MCF 10A (cell line): ENCODE measurements at places on chromosomes 1 and 21. TPM values are rescaled to one million over a fixed set of nuclear protein-coding genes. Genes with fewer than 3 reads are reported as not detected.

The KRTAP7-1 gene
- not detected in 2 replicates for total RNA-seq

DNA sequence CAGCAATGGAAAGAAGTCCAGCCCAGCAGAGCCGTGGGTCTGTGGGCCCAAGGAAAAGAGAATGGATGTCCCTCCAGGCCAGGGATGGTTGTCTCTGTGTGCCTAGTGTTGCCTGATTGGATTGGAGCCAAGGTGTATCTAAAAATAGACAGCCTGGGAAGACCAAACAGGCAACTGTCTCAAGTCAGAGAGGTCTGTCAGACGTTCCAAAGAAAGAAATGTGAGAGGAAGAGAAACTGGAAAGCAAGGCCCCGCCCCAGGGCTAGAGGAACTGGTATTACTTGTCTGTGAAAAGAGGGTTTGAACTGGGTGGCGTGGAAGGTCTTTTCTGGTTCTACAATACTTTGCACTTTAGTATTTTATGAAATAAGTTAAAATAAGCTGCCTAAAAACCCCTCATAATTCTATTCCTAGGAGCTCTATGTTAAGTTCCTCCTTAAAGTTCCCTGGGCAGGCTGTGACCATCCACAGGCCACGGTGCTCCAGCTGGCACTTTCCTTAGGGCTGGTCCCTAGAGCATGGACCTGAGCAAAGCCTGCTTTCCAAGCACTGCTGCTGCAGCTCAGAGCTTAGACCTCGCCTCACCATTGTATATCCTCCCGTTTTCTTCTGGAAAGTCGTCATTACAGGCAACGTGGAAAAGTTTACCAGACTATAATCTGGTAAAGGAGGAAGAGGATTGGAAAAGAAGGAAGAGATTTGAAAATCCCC, 151.6 kb downstream of the DISC1 start:
- peak; percentile 60 for DNase-seq

GRCh38 chr1:231278100-231278790, 37.2 kb downstream of the GNPAT start:
- peak; percentile 51 for DNase-seq

DNA sequence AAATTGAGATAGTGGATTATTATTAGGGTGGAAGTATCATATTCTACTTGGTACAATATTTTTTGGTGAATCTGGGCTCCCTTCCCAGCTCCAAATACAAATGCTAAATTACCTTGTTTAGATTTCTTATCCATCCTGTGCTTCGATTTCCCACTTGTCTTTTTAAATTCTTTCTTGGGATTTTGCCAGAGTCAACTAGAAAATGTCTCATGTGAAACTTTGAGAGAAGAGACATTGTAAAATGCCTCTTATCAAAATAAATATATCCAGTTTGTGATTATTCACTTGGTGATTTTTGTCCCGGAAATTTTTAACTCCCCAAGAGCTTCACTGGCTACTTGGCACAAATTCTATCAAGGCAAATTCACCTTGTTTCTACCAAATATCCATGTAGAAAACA, 202.0 kb downstream of the FMN2 start:
- peak; percentile 33 for DNase-seq

GRCh38 chr1:86868477-86868876, 45.4 kb downstream of the SELENOF start:
- DNase-seq: peak; percentile 49

DNA sequence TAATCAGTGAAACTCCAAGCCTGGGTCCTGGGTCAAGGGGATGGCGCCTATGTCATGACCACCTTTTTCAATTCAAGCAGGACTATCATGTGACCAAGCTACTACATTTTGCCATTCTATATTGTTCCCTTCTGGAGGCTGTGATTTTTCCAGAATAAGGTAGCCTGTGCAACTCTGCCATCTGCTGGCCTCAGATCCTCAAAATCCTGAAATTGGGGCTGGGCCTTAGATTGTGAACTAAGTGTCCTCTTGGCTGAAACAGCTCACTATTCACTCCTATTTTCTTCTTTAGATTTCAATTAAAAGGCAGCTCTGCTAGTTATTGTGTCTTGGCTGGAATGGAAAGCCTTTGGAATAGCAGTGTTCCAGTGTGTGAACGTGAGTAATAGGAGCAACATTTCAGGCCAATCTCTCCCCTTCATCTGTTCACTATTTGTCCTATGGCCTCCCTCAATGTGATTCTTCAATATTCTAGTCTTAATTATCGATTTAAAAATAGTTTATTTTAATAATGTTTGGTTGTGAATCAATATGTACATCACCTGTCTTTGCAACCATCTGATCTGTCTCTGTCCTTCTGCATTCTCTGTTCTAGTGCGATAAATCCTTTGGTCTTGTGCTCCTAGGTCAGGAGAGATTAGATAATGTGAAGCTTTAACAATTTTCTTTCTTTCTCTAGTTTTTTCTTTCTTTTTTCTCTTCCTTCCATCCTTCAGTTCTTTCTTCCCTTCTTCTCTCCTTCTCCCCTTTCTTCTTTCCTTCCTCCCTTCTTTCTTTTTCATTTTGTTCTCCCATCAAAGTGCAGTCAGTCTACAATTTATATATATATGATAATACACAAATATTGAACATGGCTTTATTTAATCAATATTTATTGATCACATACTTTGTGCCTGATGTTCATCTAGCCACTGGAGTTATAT, 69.8 kb downstream of the CR1 start:
- DNase-seq: peak; percentile 65

GRCh38 chr1:155910621-155911121, 478 bp downstream of the RIT1 start:
- peak; percentile 35 for DNase-seq

GRCh38 chr1:220182111-220182510, 88.2 kb downstream of the IARS2 start:
- no peak for DNase-seq

The LCE1A gene
- total RNA-seq: not detected in 2 replicates

DNA sequence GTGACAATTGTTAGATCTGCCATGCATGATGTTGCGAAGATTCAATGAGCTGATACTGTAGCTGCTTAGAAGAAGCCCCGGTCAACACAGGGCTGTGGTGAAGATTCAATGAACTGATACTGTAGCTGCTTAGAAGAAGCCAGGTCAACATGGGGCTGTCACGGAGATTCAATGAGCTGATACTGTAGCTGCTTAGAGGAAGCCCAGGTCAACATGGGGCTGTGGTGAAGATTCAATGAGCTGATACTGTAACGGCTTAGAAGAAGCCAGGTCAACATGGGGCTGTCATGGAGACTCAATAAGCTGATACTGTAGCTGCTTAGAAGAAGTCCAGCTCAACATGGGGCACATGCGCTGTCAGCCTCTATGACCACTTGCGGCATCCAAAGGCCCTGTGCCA, 18.8 kb upstream of the BACE2 start:
- no peak for DNase-seq

DNA sequence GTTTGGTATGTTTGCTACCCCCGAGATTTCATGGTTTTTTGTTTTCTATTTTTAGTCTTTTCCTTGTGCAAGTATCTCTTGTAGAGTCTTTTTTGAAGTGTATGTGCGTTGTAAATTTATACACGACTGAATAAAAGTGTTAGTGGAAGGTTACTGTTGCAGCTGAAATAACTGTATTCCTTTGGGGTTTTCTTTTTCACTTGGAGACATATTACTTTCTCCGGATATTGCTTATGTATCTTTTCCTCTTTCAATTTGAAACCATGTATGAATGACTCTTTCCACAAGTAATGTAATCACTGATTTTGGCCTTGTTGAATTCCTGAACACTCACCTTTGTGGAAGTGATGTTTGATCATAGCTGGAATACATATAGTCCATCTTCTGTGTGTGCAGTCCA, 956 bp downstream of the URB2 start:
- no peak for DNase-seq

The DMRTA2 gene
- total RNA-seq: not detected in 2 replicates

GRCh38 chr1:2891923-2892448, 90.5 kb upstream of the TTC34 start:
- DNase-seq: no peak

DNA sequence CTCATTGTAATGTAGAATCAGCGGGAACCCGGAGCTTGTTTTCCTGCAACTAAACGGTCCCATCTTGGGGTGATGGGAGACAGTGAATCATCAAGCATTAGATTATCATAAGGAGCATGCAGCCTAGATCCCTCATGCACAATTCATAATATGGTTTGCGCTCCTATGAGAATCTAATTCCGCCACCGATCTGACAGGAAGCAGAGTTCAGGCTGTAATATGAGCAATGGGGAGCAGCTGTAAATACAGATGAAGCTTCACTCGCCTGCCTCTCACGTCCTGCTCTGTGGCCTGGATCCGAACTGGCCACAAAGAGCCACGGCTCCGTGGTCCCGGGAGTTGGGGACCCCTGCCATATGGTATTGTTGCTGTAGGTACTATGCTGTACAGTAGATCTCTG, 1.6 kb downstream of the IFI44 start:
- DNase-seq: no peak

The LEPR gene
- total RNA-seq: 12.2 and 16.6 TPM in 2 replicates

GRCh38 chr1:24383381-24383940, 30.1 kb downstream of the STPG1 start:
- DNase-seq: no peak

- DNase-seq: no peak
These were observed 45.4 kb downstream of the C1orf185 start for GRCh38 chr1:51147394-51147793.

GRCh38 chr1:37509181-37509580, 5.4 kb downstream of the MEAF6 start:
- peak; percentile 21 for DNase-seq

GRCh38 chr1:43383449-43383848, 6.2 kb downstream of the MED8 start:
- no peak for DNase-seq

- no peak for DNase-seq
These were observed 300.0 kb downstream of the AJAP1 start for GRCh38 chr1:4954392-4954791.

DNA sequence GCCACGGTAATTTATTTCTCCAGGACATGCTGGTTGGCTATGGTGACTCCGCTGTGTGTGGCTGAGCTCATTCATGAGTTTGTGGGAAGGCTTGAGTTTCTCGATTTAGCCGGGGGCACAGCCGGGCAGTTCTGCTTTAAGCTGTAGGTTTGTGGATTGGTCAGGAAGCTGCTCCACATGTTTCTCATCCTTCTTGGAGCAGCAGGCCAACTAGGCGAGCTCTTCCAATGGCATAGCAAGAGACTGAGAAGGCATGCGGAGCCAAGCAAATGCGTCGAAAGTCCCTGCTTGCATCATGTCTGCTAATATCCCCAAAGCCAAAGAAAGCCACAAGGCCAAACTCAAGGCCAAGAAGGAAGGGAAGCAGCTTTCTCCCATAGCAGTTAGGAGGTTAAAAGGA, 71.6 kb upstream of the GREM2 start:
- DNase-seq: no peak

GRCh38 chr1:39631361-39632322, 7.8 kb downstream of the HEYL start:
- DNase-seq: no peak
